ENCODE measurements at places on chromosomes 7 and 10.

GRCh38 chr7:100585511-100586265 is at the start of gene LRCH4:
Gene LRCH4, minus strand, starts transcription at chr7:100586129. Its CDS starts 29 bp downstream, at chr7:100586100.
- DNase-seq = no peak

DNA sequence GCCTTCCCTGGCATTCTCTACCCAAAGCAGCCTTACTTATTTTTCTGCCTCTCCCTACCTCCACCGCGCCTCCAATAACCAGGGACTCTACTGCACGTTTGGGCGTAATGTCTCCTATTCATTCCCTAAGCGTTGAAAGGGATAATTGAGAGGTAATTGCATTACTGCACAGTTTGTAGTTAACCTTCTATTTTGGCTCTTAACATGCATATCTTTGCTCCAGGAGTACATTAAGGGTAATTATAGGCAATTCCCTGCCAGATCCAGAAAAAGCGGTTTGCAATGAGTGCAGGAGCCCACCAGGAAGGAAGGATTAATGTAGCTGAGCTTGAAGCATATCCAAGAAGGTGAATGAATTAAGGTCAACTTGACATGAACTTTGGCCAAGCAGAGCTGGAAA is 558.4 kb downstream of the TYW1 start:
- no peak for DNase-seq

GRCh38 chr10:35752469-35753461 is 110.7 kb upstream of the FZD8 start:
- no peak for DNase-seq

DNA sequence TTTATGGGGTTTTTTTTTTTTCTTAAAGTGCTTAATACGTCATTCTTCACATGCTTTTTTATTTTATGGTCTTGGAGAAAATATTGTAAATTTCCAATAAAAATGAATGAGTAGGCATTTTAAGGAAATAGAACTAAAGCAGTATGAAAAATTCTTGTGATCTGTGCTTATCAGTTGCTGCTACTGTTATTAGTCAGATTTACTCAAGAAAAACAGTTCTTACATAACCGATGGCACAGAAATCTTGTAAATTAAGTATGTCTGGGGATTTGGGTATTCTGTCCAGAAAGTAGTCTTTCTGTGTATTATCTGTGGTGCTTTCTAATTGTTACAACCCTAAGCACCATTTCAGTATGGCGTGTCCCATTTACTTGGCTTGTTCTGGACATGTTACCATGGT is 64.7 kb downstream of the LRGUK start:
- DNase-seq = no peak

GRCh38 chr7:69912846-69913245 is 314.6 kb downstream of the AUTS2 start:
- no peak for DNase-seq

- no peak for DNase-seq
Measured at GRCh38 chr7:139575338-139575680, 51.8 kb downstream of the CLEC2L start.

DNA sequence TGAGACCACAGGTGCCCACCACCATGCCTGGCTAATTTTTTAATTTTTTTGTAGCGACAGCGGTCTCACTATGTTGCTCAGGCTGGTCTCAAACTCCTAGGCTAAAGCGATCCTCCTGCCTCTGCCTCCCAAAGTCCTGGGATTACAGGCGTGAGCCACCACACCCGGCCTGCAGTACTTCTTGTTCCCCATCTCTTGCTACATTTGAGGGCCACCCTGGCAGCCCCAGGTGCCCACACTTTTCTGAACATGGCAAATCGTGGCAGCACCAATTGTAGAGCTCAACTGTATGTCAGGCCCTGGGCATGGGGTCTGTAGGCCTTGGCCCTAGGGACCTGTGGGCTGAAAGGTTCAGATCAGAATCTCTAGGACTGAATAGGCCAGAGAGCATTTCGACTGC is 25.1 kb upstream of the LIMK1 start:
- DNase-seq = no peak

- no peak for DNase-seq
Measured at GRCh38 chr10:97821308-97822038, 28.2 kb upstream of the GOLGA7B start.

GRCh38 chr7:38306171-38306570 is 32.7 kb upstream of the TARP start:
- DNase-seq = no peak

- no peak for DNase-seq
Measured at GRCh38 chr10:26741368-26741767, 43.9 kb downstream of the PDSS1 start.

- DNase-seq = no peak
Measured at GRCh38 chr10:126919426-126919825, 14.2 kb downstream of the DOCK1 start.

DNA sequence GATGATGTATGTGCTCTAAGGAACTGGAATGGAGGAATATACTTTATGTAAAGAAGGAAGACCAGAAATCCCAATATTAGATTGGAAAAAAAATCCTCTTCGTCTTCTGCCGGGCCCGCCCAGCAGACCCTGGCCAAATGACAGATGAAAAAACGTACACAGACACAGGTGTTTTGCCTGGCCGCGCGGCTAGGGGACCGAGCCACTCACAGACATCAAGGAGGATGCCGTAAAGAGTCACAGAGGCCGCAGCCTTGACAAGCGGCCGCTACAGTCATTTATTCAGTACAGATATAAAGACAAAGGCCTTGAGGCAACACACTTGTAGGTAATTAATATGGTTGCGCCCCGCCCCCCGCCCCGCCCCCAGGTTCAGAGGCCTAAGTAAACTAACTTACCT is 594.1 kb downstream of the GRM8 start:
- no peak for DNase-seq

- no peak for DNase-seq
Measured at GRCh38 chr10:69496352-69497230, 45.3 kb downstream of the TSPAN15 start.

- DNase-seq = no peak
Measured at GRCh38 chr10:14858338-14858960, 20.2 kb upstream of the SUV39H2 start.

DNA sequence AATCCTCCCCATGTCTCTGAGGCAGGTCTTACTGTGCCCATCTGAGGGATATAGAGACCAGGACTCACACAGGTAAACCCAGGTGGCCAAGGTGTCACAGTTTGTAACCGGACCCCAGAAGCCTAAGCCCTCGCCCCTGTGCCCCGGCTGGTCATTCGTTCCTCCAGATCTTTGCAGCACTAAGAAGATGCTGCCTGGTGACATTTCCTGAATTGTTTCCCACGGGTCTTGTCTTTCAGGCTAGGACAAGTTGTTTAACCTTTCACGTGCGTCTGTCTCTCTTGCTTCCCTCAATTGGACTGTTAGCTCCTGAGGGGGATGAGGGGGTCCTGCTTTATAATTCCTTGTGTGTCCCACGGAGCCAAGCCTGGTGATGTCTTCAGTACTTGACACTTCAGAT is 158.0 kb downstream of the KCNMA1 start:
- no peak for DNase-seq

DNA sequence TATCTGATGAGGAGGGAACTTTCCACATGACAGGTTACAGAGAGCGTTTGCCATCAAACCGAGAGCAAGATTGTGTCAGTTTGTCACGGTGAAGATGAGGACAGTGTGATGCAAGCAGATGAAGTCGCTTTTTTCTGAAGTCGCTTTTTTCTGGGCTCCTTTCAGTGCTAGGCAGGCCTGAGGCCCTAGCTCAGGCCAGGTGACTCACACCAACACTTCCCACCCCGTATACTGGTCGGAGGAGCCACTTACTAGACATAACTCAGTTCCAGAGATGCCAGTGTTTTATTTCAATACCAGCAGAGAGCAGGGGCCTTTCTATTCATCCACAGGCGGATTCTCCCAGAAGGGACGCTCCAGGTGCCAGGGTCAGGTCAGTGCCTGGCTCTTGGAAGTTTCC is 58.9 kb downstream of the SFMBT2 start:
- DNase-seq = no peak

DNA sequence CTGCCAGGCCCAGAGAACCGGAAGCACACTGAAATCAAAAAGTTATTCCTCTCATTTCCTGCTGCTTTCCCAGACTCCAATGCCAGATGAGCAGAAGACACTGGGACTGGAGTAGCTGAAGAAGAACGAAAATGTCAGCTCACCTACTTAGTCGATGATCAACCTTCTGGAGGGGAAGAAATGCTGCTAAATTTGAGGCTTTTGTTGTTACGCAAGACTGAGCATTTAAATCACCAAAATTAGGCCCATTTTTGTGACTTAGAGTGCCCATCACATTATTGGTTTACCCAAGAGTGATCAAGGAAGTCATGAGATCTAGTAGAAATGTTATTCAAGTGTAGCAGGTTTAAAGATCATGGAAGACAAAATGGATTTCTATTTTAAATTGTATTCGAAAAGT is 182.1 kb upstream of the PLXDC2 start:
- no peak for DNase-seq

DNA sequence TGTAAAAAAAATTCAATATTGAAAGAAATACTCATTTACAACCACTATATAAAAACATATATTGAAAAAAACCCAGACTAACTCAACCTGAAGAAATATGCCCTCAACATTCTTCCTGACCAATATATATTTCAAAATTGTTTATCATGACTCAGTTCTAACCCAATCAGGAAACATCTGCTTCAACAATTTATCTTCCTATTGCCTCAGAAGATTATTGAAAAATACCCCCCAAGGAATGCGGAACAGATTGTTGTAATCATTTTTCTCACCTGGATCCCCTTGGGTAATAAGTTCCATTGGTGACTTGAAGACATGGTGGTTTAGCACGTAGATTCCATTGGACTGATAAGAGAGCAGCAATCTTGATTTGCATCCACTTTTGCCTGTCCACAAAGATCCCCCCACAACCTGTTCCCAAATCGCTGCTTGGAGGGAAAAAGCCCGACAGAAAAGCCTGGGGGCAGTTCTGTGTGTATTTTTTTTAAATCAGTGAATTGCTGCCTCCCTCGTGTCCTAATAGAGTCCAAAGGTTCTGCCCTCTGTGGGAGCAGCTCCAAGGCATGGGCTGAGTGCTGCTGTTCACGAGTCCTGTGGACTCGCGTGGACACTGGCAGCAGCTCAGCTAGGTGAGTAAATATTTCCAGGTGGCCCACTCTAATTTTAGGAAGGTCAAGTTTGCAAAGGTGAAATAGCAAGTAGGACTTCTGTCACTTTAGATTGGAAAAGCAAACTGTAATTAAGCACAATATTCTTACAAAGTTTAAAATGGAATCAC is 5.9 kb upstream of the INHBA start:
- no peak for DNase-seq

GRCh38 chr7:70466725-70467364 is 665.1 kb upstream of the GALNT17 start:
- no peak for DNase-seq

DNA sequence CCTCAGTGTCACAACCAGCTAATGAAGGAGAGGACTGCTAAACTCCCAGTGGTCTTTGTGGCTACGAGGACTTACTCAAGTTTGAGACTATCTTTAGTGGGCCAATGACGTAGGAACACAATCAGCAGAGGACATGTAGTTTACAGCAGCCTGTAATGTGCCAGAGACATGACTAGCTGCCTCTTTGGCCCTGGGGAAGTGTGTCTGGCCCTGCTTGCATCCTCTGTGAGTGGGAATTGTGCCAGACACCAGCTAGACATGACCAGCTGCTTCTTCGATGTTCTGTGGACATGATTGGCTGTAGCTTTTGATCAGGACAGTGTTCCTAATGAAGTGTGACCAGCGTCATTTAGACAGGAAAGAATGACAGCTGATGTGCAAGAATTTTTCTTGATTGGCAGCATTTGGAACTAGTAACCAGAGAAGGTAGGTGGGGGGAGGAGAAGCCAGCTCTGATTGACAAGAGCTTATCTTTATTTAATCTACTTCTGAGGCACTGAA is 141.7 kb downstream of the AUTS2 start:
- DNase-seq = no peak

GRCh38 chr10:56551037-56551436 is 190.0 kb upstream of the ZWINT start:
- no peak for DNase-seq

- no peak for DNase-seq
Measured at GRCh38 chr7:115496006-115496405, 534.6 kb downstream of the TFEC start.

- no peak for DNase-seq
Measured at GRCh38 chr7:7496311-7496710, 39.4 kb downstream of the COL28A1 start.

- no peak for DNase-seq
Measured at GRCh38 chr7:100570954-100571828, 2.5 kb downstream of the SAP25 start.

GRCh38 chr10:50362547-50363125 is 111.3 kb upstream of the ASAH2 start:
- no peak for DNase-seq

DNA sequence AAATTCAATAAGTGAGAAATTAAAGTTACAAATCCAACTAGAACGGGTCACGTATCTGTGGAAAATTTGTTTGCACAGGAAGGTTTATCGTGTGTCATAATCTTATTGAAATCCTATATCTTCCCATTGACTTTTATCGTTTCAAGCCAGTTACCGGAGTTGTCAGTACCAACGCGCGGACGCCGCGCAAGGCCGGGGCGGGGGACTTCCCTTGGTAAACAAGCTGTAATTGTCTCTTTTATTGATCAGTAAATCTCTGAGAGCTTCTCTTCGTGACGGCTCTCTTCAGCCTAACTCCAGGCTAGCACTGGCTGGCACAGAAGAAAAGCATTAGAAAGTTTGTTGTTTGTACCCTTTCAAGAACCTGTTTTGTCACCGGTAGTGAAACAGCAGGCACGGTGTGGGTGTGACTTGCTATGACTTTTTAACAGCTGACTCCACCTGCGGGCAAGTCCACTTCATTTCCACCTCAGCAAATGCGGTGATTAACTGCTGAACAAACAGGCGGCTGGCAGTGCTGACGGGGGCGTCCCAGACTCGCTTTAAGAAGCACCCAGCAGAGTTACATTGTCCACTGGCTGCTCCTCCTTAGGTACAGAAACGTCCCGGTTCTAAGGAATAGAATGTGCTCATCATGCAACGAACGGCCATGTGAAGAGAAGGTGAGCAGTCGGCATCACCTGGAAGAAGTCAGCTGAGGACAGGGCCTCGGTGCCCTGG is 215.8 kb downstream of the MAD1L1 start:
- no peak for DNase-seq

- no peak for DNase-seq
Measured at GRCh38 chr7:45985902-45986301, 64.8 kb upstream of the IGFBP3 start.

GRCh38 chr7:12287901-12288300 is 76.8 kb downstream of the TMEM106B start:
- no peak for DNase-seq

DNA sequence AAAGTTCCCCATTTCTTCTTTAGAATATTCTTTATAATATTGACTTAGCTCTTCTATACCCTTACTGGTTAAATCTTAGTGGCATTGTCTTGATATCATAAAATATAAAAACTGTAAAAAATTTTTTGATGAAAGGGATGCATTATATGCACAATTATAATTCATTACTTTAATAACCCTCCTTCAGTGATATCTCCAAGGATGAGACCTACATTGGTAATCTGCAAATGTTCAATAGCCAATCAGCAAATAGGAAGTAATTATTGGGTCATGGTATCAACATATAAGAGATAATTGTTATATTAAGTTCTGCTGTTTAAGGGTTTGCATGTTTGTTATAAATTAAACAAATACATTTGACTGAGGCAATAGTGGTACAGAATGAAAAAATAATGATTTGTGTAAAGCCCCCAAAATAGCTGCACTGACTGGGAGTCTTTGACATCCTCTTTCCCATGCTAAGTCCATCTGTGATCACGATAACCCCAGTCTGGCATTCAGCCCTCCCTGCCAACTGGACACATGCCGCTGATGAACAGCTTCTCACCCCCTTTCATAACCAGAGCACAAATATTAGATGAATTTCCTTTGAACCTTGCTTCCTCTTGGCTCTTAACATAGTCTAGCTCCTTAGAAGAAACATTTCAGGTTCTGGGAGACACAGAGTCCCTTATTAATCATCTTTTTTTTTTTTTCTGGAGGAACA is 169.5 kb downstream of the CPED1 start:
- DNase-seq = no peak

Data from activated CD4-positive, alpha-beta T cell treated with anti-CD3 and anti-CD28 coated beads, Interleukin-2, Interleukin-4, amounts not matched to agents 100 ng/mL and 50 ng/mL, durations not matched to agents 16 hours and 8 hours (primary cell).